ENCODE measurements at places on chromosomes 7 and 10. TPM values are rescaled to one million over a fixed set of nuclear protein-coding genes. Genes with fewer than 3 reads are reported as not detected.
A peak's percentile ranks its signal among the peaks of the same experiment; 100 is the strongest.

- H3K4me1 ChIP-seq = peaks cover 17% of the 10 kb centered on the region
- no peaks in the 10 kb centered on the region for H3K27me3 ChIP-seq
- H3K27ac ChIP-seq = no peak overlapping the region
- H3K4me3 ChIP-seq = no peak overlapping the region
- DNase-seq = no peak
- no peaks in the 10 kb centered on the region for H3K36me3 ChIP-seq
Observed at GRCh38 chr10:102316421-102316820, 71.1 kb downstream of the GBF1 start.

- DNase-seq = no peak
- no peak overlapping the region for H3K27ac ChIP-seq
- no peaks in the 10 kb centered on the region for H3K4me1 ChIP-seq
- peaks cover 16% of the 10 kb centered on the region for H3K36me3 ChIP-seq
Observed at GRCh38 chr7:92375013-92375412, 72.3 kb upstream of the GATAD1 start.

GRCh38 chr7:108418946-108419345 lies 37.3 kb downstream of the NRCAM start:
- H3K27me3 ChIP-seq = no peaks in the 10 kb centered on the region
- no peak overlapping the region for H3K4me3 ChIP-seq
- no peak for DNase-seq
- no peaks in the 10 kb centered on the region for H3K36me3 ChIP-seq

- no peak overlapping the region for H3K4me3 ChIP-seq
- no peak for DNase-seq
- no peaks in the 10 kb centered on the region for H3K27me3 ChIP-seq
- H3K27ac ChIP-seq = no peak overlapping the region
Observed at GRCh38 chr7:66964411-66964810, 31.0 kb downstream of the SBDS start.

DNA sequence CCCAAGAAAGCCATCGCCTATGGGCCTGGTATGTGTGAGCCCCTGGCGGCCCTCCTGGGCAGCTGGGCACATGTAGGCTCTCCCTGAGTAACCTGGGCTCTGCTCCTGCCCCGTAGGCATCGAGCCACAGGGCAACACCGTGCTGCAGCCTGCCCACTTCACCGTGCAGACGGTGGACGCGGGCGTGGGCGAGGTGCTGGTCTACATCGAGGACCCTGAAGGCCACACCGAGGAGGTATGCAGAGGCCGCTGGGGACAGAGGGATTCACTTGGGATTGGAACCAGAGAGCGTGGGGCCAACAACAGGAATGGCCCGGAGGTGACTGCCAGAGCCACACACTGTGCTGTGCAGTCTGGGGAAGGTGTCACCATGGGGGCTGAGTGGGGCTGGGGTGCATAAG lies 7.3 kb downstream of the FLNC start:
- no peak for DNase-seq
- no peak overlapping the region for H3K4me3 ChIP-seq
- H3K27me3 ChIP-seq = peaks cover 7% of the 10 kb centered on the region
- peaks cover 15% of the 10 kb centered on the region for H3K4me1 ChIP-seq
- H3K36me3 ChIP-seq = no peaks in the 10 kb centered on the region

Gene GBF1
- 40.3 TPM for total RNA-seq

GRCh38 chr7:122304319-122304975 lies at the start of gene FEZF1:
Gene FEZF1, minus strand, starts transcription at chr7:122304750. Its CDS starts 313 bp downstream, at chr7:122304437.
- no peaks in the 10 kb centered on the region for H3K36me3 ChIP-seq
- DNase-seq = peak; percentile 49
- no peak within 1 kb of the TSS for H3K27ac ChIP-seq

GRCh38 chr10:79221110-79222051 lies 125.9 kb upstream of the PPIF start:
- H3K36me3 ChIP-seq = peaks cover 69% of the 10 kb centered on the region
- DNase-seq = peak; percentile 52
- H3K4me1 ChIP-seq = peaks cover 59% of the 10 kb centered on the region
- no peaks in the 10 kb centered on the region for H3K27me3 ChIP-seq
